ENCODE measurements at places on chromosomes 5 and 9. TPM values are rescaled to one million over a fixed set of nuclear protein-coding genes. Genes with fewer than 3 reads are reported as not detected.

GRCh38 chr9:131817073-131817472 lies 77.2 kb upstream of the RAPGEF1 start:
- DNase-seq: no peak

- DNase-seq: no peak
Measured at GRCh38 chr9:98995059-98995671, 51.5 kb downstream of the COL15A1 start.

DNA sequence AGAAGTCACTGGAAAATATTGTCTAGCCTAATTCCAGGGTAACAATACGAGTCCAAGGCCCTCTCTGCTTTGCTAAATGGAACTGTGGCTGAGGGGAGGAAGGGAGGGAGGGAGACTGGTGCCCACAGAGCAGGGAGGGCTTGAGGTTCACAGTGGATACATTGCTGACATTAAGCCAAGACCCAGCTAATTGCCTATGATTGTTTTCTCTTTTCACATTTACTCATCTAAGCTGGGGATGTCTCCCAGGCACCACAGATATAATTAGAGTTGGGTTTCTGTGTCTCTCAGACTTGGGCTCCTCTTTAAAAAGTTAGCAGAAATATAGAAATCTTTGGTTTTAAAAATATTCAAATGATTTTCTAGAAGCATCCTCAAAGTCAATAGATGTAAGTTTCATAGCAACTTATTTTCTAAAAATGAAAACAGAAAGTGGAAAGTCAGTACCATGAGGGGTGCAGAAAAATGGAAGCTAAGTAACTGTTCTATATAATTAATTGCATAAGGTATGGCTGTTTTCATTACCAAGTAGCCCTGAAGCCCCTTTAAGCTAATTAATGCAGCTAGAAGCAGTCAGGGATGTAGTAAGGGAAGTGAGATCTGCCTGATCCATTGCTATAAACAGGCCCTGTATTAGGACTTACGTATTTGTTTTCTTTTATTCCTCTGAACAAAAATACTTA lies 259.8 kb downstream of the NDUFS4 start:
- DNase-seq: no peak

- no peak for DNase-seq
Measured at GRCh38 chr5:147626464-147626863, 116.6 kb upstream of the DPYSL3 start.

DNA sequence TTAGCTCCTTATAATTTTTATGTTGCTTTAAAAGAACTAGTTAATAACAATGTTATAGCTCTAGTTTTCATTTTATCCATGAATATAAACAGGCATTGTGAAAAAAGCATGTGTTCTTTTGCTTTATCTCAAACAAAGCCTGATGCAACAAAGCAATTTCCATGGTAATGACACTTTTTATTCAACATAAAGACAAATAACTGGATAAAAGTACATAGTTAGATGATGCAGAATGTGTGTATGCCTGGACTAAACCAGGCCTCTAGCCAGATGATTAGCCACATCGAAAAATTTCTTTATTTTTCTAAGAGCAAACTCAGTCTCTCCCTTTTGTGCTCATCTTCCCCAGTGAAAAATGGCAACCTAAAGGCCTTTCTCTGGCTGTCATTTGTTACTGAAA lies 125.6 kb upstream of the TARS1 start:
- DNase-seq: no peak

DNA sequence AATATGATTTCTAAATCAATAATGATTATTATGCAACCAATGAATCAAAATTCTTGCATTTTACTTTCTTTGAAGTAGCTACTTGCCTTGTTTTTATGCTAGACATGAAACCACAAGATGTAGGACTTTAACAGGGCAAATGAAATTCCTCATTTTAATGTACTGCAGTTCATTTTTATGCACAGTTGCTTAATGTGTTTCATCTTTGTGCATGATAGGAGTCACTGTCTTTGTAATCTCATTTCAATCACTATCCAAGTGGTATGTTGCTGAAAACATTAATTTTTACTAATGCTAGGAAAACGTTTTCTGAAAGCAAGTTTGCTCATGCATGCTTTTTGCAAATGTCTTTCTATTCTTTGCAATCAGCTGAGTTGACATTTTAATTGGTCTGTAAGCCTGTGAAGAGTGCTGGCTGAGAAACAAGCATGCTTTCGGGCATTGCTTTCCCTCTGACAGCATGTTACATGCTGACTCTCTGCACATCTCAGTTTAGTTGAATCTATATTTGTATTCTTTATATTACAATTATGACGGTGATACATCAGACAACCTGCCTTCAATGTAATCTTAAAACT lies 535.0 kb upstream of the CDH18 start:
- DNase-seq: no peak

DNA sequence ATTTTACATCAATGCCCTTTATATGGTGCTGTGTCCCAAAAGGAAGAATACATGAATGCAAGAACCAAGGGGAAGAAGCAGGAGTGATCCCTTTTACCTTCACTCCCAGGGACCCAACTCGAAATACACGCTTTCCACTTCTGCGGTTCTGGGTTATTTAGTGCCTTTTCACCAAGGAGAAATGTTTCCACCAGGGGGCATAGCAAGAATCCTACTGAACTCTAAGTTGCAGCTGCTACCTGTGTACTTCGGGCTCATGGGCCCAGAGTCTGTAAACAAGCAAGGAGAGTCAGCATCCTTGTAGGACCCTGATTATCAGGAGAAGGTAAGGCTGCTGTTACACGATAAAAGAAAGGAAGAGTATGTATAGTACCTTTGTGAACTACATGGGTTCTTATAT lies 45.7 kb downstream of the DPYSL3 start:
- DNase-seq: no peak

DNA sequence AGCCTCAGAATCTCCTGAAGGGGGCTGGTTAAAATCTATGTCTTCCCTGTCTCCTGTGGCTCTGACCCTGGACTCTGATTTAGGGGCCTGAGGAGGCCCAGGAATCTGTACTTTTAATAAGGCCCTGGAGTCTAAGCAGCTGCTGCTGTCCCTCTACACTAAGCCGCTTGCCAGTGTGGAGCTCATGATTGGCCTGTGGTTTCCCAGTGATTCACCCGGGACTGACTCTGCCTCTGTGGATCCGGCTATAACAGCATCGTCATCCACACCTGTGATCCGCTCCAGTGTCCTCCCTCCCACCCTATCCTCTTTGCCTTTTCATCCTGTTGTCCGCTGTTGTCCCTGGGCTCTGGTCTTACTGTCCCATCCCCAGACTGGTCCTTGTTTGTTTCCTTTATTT lies 3.7 kb downstream of the SLC31A2 start:
- peak; percentile 78 for DNase-seq

The CARTPT gene
- total RNA-seq: not detected

- no peak for DNase-seq
Measured at GRCh38 chr5:103498800-103499551, 63.6 kb downstream of the NUDT12 start.

- no peak for DNase-seq
Measured at GRCh38 chr5:1026700-1027621, 18.4 kb downstream of the NKD2 start.

- no peak for DNase-seq
Measured at GRCh38 chr5:39505791-39506190, 81.0 kb upstream of the DAB2 start.

DNA sequence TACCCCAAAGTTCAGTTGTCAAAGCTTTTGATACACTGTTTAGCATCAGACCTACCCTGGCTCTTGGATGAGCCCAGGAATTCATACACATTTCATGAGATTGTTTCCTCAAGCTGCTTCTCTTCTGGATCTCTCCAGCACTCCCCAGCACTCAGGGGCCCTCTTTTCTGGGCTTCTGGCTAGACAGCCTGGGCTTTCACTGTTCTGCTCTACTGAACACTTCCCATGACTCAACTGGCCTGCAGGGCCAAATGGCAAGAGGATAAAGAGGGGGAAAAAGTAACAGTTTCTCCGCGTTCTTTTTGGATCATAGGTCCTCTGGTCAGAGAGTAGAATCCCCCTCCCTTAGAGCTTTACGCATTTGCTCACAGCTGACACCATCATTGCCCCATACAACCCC lies 20.9 kb upstream of the LURAP1L start:
- no peak for DNase-seq

DNA sequence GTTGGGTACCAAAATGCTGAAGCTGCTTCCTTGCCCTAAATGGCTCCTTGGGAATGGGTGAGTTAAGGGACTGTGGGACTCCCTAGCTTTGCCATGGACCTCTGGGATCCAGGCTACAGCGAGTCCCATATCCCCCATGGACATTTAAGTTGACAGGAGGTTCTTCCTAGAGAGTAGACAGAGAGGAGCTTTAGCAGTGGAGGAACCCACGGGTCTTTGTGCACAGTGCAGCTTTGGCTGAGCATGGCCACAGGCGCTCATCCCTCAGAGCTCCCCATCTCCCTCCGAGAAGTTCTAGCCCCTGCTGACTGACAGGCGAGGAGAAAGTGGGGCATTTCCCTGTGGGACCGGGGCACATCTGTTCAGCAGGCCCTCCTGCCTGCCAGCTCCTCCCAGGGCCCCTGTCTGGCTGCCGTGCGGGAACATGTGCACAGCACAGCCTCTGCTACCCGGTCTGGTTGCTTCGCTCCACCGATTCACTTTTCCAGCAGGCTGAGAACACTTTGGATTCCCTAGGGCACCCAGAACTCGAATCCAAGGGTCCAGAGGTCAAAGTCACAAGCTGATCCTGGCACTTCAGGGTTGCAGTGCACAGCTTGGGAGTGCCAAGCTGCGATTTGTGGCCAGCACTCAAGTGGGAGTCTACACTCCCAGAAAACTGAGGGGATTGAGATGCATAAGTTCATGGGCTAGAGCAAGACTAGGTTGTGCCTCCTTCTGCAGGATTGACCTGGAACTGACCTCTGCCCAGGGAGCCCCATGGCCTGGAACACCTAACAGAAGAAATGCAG lies 40.6 kb upstream of the DMRTA1 start:
- DNase-seq: no peak

DNA sequence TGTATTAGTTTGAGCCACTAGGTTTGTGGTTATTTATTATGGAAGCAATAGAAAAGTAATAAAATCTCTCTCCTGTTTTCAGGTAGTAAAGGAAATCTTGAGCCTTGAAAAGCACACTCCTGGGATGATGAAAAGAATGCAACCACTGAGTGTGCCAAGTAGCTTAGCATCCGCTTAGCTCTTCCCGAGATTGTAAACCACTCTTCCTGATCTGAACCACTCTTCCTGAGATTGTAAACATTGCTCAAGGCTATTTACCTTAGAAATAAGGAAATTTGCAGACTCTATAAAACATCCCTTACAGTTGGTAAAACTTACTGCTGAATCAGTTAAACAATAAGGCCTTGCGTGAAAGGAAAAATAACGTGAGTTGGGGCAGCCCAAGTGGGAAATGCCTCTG lies 17.4 kb upstream of the IL33 start:
- no peak for DNase-seq

DNA sequence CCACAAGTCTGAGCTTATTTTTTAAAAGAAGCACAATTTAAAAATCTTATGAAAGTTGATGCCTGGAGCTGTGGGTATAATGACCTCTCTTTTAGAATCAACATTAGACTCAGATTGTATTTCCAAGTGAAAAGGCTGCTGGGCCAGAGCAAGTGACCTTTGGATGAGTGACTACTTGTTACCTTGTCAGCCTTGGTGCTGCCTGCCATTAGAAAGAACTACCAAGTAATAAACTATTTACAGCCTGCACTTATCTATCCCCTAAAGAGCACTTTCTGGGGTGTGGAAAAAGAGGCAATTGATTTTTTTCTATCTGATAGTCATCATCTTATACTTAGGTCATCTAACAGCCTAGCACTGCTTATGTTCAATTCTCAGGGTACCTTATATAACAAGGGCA lies 134.9 kb upstream of the FBXL17 start:
- no peak for DNase-seq

The OGN gene
- total RNA-seq: 195 TPM

The SV2C gene
- total RNA-seq: 0.31 TPM

GRCh38 chr9:9783211-9783610 lies 829.6 kb downstream of the PTPRD start:
- no peak for DNase-seq

GRCh38 chr5:179239256-179240135 lies 105.8 kb downstream of the ADAMTS2 start:
- no peak for DNase-seq

- DNase-seq: no peak
Measured at GRCh38 chr5:2690293-2690692, 61.2 kb downstream of the IRX2 start.

- DNase-seq: no peak
Measured at GRCh38 chr5:136809382-136809781, 444.0 kb upstream of the TRPC7 start.

The PCDHGB3 gene
- 5.7 TPM for total RNA-seq

Measured in tongue (tissue), 3 donors.